Esophagus squamous epithelium (tissue), 5 donors: ENCODE measurements at places on chromosomes 6 and 20.

DNA sequence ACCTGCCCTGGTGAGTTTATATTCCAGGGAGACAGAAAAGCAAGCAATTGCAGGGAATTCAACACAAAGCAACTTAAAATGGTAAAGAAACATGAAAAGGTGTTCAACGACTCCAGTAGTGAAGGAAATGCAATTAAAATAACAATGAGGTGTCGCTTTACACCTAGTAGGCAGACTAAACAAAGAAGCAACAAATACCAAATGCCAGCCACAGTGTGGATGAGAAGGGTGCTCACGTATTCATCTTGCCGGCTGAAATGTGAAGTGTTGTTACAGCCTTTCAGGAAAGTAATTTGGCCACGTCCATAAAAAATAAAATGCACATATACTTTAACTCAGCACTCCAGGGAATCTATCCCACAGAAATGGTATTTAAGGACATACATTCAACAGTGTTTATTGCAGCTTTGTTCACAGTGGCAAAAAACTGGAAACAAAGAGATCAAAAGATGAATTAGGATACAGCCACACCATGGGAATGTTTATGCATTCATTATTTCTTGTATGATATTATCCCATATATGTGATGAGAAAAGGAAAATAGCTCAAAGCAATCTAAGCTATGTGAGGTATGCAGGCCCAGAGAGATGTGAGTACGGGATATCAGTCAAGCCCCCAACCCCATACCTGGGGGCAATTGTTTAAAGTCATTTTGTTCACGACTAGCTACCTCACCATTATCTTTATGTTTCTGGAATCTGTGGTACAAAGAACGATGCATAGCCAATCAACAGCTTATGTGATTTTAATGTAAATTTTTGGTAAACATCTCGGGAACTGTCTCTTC is 266.0 kb upstream of the SOX4 start:
- DNase-seq: no peak

DNA sequence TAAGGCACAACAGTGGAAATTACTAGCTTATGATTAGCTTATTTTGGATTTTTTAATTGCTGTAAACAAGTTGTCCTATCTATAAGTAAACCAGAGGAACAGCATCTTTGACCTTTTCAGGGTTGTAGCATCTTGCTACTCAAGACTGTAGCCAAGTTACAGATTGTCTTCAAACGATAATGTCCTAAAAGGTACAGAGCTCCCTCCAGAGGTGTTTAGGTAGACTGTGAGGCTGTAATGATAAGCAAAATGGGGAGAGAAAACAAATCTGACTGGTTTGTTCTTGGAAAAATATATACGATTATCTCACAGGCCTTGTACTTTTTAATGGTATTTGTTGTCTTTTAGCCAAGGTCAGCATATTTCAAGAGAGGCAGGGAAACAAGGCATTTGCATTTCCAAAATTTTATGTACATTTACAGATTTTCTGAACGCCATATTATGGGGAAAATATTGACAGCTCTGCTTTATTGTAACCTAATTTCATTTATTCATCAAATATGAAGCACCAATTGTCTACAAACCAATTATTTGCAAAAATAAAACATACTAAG is 273.4 kb downstream of the MEI4 start:
- DNase-seq: no peak

- DNase-seq: no peak
Observed at GRCh38 chr6:169302716-169303115, 49.1 kb upstream of the THBS2 start.

DNA sequence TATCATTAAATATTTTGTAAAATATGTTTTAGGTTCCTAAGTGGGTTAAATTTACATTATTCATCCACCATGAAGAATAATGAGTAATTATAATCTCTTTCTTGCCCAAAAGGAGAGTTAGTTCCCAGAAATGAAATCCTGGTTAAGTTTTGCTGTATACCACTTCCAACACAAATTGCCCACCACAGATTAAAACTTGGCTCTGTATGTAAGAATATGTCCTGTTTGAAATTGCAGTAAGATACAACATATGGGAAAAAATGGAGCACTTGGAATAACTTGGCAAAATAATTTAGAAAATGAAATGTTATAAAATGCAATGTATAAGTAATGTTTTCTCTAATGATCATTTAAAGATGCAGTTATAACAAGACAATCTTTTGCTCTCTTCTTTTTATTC is 64.3 kb upstream of the GJE1 start:
- DNase-seq: no peak

- no peak for DNase-seq
Observed at GRCh38 chr6:138296381-138296780, 78.1 kb upstream of the PBOV1 start.

DNA sequence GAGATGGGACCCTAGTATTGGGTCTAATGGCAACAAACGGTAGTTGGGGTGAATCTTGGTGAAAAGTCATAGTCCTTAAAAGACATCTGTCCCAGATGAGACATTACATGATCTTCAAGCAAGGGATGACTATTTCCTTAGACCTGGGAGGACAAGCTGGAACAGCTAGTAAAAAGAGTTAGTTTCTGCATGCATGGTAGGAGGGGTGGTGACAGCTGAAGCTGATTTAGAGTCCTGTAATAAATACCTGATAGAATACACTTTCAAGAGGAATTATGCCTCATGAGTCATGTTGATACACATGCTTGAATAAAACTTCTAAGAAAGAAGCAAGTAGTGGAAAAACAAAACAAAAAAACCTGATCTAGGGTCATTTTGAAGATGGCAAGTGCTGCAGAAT is 247.4 kb downstream of the CD109 start:
- DNase-seq: no peak
